Non-pigmented ciliary epithelial cell (primary cell): ENCODE measurements at places on chromosomes 7 and 10.

- DNase-seq, result no peak
Measured at GRCh38 chr10:113515601-113516000, 37.3 kb upstream of the HABP2 start.

GRCh38 chr10:84194424-84195043 is at the start of gene CDHR1:
TSS of gene CDHR1 (plus strand) at chr10:84194537. CDS start at chr10:84194761, 224 bp downstream.
- DNase-seq, result no peak

DNA sequence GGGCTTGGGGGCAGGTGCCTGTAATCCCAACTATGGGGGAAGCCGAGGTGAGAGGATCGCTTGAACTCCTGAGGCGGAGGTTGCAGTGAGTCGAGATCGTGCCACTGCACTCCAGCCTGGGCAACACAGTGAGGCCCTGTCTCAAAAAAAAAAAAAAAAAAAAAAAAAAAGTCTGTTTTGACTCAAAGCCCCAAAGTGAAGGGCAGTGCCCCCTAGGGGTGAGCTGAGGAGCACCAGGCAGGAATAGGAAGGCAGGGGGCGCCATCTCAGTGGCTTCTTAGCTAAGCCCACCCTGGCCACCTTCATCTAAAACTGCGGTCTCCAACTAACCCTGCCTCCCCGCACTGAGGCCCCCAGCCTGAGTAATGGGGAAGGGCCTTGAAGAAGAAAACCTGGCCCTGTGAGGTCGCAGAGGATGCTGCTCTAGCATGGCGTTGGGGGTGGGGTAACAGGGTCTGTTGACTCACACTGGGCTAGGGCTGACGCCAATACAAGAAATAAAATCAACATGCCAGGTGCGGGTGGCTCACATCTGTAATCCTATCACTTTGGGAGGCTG is 9.8 kb downstream of the PODXL start:
- DNase-seq, result no peak

- DNase-seq, result no peak
Measured at GRCh38 chr7:119630406-119630969, 642.5 kb upstream of the KCND2 start.

DNA sequence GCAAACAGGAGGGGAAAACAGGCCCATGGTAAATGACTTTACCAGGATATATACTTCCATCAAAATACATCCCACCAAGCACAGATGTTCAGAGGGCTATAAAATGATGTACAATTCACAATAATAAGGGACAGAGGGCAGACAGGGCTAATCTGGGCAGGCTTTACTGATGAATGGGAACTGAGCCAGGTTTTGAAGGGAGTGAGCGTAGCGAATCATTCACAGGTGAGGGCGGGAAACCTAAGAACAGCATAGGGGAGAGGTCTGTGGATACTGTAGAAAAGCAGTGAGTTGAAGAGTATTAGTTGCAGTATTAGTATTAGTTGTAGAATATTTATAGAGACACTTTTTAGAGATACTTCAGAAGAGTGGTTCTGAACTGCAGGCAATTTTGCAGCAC is 180.8 kb downstream of the JAZF1 start:
- no peak for DNase-seq

- DNase-seq, result peak; percentile 52
Measured at GRCh38 chr10:116888380-116889055, 39.2 kb downstream of the ENO4 start.

DNA sequence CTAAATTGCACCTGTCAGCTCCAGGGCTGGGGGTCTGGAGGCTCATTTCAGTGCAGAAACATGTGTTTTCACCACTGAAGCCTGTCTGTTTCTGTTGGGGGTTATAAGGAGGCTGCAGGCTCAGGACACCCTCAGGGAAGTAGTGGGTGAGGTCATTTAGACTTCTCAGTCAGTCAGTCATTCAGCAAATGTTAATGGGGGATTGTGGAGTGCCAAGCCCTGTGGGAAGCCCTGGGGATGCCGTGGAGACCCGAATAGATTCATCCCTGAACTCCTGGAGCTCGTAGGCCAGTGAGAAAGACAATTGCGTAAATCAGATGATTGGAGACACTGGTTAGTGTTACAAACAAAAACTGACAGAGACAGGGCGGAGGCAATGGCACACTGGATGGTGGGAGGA is 19.2 kb downstream of the LHPP start:
- DNase-seq, result no peak

GRCh38 chr7:81235997-81236396 is 317.1 kb upstream of the SEMA3C start:
- DNase-seq, result no peak

GRCh38 chr10:119029613-119030420 is at the start of gene NANOS1:
TSS of gene NANOS1 (plus strand) at chr10:119029714. CDS start at chr10:119029802, 88 bp downstream.
- DNase-seq, result no peak

- DNase-seq, result no peak
Measured at GRCh38 chr7:104845557-104845956, 168.4 kb upstream of the KMT2E start.

- DNase-seq, result no peak
Measured at GRCh38 chr10:69661414-69662172, 31.5 kb downstream of the FAM241B start.

GRCh38 chr10:38054361-38054797 is 39.8 kb upstream of the ZNF37A start:
- peak; percentile 69 for DNase-seq

GRCh38 chr7:2821842-2822507 is 22.1 kb downstream of the GNA12 start:
- DNase-seq, result peak; percentile 64

GRCh38 chr10:95814011-95814727 is 58.2 kb downstream of the ENTPD1 start:
- DNase-seq, result peak; percentile 82

DNA sequence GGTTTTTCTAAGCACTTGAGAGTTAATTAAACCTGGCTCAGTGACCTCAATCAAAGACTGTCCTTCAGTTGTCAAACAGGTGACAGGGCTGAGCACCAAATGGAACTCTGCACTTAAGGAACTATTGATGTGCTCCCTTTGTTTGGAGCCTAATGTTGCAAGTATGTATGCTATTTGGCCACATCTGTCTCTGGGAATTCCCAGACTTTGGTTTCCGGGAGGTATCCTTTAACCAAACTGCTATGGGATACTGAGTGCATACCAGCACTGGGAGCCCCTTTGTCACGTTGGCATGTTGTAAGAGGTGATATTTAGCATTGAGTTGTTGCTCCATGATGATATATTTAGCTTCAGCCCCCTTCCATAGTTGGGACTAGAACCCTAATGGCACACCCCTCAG is 25.2 kb downstream of the ASZ1 start:
- no peak for DNase-seq

- no peak for DNase-seq
Measured at GRCh38 chr7:78828317-78828716, 625.1 kb downstream of the MAGI2 start.

- no peak for DNase-seq
Measured at GRCh38 chr7:80047856-80048459, 86.7 kb upstream of the GNAI1 start.

GRCh38 chr7:138258197-138258559 is 181.9 kb downstream of the AKR1D1 start:
- no peak for DNase-seq

DNA sequence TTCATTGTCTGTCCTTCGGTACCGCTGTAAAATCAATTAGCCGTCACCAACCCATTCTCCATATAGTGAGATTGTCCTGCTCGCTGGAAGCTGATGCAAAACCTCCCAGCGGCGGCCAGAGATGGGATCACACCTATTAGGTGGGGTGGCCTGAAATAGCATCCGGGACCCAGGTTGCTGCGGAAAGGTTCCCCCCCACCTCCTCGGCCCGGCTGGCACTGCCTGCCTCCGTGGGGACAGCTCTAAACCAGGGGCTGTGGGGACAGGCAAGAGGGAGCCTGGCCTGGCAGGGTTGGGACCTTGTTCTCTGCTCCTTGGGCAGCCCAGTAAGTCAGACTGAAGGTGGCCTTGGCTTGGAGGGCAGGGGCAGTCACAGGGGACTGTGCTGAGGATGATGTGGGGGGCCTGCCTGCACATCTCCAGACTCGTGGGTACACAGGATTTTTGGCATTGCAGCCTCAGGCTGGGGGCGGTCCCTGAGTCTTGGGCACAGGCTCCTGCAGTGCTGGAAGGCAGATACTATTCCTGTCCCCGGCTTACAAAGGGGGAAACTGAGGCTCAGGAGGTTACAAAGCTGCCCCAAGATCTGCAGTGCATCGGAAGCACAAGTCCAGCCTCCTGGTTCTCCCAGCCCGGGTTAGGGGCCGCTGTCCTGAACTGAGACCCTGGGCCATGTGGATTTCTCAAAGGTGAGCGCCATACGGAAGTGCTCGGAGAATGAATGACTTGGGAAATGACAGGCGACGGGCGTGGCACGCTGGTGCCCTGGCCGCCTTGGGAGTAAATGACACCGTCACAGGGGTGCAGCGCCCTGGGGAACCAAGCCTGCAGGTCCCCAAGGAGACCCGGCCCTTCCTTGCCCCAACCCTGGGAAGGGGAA is 65.6 kb downstream of the UNCX start:
- no peak for DNase-seq

- no peak for DNase-seq
Measured at GRCh38 chr10:119871881-119872609, 598 bp downstream of the MCMBP start.

- DNase-seq, result no peak
Measured at GRCh38 chr10:88318803-88319202, 264.3 kb downstream of the RNLS start.

GRCh38 chr7:152189061-152189460 is 163.6 kb downstream of the GALNT11 start:
- no peak for DNase-seq

DNA sequence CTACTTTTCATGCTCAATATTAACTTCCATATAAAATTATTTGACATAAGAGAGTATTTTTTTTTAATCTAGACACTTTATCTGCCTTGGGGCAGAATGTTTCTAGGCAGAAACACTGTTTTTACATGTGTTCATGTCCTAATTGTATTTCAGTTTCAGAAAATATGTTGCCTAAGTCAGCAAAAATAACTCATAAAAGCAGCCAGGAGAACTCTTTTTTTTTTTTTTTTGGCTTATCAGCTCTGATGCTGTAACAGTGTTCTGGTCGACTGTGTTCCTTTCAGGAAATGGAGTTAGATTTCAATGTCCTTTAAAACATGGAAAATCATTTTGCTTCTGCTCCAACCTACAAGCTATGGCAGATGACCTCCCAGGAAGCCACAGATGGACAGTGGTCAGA is 63.2 kb upstream of the OPALIN start:
- DNase-seq, result no peak

DNA sequence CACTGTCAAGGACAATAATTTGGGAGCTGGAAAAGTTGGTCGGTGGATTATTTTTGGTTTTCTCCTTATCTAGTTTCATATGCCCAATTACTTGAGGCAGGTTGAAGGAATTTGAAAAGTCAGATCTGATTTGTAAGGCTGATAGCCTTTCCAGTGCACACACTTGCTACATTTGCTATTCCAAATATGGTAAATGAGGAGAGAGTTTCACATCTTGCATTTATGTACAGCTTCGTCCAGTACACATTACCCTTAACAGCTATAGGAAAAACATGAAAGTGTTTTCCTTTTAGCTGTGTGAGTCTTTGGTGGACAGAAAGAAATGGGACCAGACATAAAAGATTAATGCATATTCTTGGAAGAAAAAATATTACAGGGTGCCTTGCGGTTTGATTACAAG is 201.8 kb downstream of the CELF2 start:
- no peak for DNase-seq

DNA sequence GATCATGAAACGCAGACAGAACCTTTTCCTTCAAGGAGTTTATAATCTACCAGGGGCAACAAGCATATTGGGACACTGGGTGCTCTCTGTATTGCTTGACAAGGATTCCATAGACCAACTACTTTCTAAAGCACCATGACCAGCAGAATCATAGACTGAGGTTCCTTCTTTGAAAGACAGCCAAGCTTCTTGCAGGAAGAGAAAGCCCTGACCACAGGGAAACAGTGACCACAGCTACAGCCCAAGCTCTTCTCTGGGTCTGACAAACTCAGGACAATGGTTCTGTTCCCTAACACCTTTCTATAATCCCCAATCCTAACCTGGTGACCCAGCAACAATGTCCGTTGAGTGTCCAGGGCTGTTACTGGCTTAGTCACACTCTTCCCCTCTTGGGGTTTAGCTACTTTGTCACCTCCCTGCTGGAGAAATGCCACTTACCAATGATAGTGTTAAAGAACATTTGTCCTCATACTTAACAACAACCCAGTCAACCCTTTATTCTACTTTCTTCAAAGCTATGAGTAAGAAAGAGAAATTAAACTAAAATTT is 155.7 kb downstream of the JAZF1 start:
- DNase-seq, result no peak

DNA sequence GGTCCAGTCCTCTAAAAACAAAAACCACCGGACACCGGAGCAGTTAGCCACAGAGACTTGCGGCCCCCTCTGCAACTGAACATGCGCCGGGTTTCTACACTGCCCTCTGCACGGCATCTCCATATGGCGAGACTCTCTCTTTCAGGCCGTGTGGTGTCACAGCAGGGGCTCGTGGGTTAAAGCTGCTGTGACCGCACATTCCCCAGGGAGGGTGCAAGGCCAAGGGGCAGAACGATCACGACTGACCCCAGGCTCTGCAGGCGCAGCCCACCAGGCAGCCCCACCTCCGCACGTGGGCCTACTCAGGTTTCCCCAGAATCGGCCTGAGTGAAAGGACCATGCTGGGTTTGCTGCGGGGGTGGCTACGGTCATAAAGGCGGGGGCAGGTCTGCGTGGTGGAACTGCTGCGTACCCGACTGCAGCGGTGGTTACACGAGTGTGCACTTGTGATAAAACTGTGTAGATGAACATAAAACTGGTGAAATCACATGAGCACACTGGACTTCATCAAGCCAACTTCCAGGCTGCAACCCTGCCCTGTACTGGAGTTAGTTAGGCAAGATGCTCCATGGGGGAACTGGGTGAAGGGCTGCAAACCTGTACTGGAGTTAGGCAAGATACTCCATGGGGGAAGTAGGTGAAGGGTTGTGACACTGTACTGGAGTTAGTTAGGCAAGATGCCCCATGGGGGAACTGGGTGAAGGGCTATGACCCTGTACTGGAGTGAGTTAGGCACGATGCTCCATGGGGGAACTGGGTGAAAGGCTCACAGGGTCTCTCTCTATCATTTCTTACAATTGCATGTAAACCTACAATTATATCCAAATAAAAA is 81.4 kb upstream of the PPP2R2D start:
- no peak for DNase-seq

GRCh38 chr7:102306916-102307677 is 20.4 kb downstream of the SH2B2 start:
- DNase-seq, result no peak

DNA sequence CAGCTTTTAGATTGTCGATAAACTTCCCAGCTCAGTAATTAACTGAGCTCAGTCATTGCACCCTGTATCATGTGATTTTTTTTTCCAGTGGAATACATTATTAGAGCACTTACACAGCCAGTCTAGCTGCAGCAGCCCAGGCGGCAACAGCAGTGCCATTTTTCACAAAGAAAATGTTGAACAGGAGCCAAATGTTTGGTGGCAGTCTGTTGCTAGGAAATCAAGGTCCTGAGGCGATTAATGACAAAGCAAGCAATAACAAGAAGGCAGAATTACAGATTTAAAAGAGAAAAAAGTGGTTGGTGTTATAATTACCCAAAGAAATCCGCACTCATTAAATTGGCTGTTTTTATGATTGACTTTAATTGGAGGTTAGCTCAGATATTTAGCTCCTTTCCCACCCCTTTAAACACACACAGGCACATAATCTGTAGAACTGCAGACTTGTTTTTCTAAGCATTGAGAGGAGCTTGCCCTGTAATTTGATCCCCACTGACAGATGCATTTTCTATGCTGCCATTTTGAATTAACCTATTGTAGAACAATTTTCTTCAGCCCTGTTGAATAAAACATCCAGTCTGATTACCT is 267.4 kb downstream of the ADK start:
- DNase-seq, result no peak

- DNase-seq, result no peak
Measured at GRCh38 chr10:57026307-57026706, 665.2 kb upstream of the ZWINT start.
